ENCODE measurements at places on chromosomes 16 and 17.

GRCh38 chr17:21522755-21523336, 146.7 kb downstream of the KCNJ12 start:
- no peak for DNase-seq

DNA sequence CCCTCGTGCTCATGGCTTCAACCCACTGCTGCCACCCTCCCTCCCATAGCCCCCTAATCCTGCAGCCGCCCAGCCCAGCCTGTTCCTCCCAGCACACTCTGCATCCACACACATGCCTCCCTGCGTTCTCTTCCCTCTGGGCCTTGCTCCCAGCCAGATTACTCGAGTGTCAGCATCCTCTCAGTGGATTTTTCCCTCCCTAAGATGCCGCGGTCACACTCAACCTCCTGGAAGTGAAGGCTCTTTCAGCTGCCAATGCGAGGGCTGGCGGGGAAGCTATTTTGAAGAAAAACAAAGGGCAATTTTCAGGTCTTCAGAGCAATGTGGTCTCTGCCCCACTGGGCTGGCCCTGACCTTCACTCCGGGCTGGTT, 23.2 kb upstream of the CACNG5 start:
- no peak for DNase-seq

DNA sequence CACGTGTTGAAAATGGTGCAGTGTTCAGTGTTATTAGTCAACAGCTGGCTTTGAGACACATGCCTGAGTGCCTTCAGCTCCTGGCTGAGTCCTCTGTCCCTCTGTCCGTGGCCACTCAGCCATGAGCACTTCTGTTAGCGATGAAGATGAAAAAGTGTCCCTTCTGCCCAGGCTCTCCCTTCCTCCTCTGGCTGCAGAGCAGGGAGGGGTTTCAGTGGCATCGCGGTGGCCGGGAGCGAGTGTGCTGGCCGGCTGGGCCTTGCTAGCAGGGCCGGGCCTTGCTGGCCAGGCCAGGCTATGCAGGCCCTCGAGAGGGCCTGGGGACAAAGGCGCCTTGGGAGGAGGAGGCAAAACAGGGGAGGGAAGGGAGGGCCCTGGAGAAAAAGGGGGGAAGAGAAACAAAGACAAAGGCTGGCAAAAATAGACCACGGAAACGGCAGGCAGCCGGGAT, 47.7 kb downstream of the CMIP start:
- DNase-seq: no peak

DNA sequence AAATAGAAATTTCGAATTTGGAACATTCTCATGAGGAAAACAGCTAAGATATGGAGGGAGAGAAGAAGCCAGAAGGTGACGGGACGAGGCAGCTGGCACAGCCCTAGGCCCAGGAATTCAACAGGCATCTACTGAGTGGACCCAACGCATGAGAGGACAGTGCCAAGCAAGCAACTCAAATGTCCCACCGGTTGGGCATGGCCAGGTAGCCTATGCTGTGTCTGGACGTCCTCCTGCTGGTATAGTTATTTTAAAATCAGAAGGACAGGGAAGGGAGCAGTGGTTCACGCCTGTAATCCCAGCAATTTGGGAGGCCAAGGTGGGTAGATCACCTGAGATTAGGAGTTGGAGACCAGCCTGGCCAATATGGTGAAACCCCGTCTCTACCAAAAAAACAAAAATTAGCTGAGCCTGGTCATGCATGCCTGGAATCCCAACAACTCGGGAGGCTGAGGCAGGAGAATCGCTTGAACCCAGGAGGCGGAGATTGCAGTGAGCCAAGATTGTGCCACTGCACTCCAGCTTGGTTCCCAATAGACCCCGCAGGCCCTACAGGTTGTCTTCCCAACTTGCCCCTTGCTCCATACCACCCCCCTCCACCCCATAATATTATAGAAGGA, 2.0 kb downstream of the GH1 start:
- no peak for DNase-seq

DNA sequence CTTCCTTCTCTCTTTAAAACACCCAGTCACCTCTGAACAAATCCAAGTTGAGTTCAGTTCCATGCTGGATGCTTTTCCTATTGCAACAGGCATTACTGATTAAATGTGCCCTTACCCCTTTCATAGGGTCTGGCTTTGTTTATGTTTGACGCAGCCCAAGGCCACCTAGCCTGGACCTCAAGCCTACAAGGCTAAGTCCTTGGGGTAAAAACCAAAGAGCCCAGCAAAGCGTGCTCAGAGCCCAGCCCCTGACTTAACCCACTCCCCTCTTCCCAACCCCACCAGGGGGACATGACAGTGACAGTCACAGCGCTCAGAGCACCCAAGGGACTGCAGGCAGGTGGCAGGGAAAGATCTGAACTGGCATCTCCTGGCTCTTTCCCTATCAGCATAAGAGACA, 200.6 kb downstream of the XYLT1 start:
- DNase-seq: no peak

- DNase-seq: no peak
Observed at GRCh38 chr17:42573095-42573494, 4.4 kb downstream of the PSMC3IP start.

DNA sequence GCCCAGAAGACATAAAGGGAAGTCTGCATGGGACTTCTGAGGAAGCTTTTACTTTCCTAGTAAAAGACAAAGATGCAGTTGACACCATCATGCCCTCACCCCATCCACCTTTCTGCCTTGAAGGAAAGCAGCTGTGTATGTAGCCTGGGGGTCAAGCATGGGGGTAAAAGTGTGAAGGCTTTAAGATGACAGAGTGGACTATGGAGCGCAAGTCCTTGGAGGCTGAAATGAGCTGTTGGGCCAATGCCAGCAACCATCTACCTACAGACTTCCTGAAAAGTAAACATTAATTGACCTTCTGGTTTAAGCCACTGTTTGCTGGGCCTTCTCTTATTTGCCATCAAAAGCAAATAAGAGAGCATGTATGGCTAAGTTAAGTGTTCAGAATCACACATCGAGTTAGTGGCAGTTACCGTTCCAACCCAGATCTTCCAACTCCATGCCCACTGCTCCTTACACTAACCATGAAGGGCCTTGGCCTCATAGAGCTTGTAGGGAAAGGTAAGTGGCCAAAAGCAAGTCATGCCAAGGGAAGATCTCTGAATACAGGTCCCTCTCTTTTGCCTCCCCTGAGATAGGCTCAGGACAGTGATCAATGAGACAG, 30.0 kb downstream of the SLC13A5 start:
- DNase-seq: no peak

GRCh38 chr16:19068237-19068815, 912 bp downstream of the COQ7 start:
- no peak for DNase-seq

DNA sequence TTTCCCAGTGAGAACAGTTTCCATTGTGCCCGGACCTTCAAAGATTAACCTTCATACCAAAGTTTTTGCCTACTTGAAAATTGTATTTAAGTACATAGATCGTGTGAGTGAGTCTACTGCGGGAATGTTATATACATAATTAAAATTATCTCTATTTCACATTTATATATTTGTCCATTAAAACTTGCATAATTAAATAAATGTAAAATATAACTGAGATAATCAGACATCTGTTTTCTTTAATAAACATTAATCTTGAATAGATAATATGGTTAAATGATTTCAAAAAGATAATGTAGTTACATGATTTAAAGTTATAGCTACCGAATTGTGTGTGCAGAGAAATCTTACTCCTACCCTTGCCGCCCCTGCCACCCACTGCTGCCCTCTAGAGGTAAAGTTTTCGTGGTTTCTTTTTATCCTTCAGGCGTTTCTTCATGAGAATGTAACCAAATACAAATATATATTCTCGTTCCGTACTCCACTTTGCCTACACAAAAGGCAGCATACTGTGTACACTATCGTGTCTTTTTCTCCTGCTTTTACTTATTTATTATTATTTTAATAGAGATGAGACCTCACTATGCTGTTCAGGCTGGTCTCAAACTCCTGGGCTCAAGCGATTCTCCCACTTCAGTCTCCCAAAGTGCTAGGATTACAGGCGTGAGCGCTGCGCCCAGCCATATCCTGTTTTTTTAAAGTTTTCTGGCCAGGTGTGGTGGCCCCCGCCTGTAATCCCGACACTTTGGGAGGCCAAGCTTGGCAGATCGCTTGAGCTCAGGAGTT, 35.6 kb downstream of the RPA1 start:
- DNase-seq: peak; percentile 0
